Chondrocyte (in vitro differentiated cells): ENCODE measurements at places on chromosomes 6 and 20.

- DNase-seq = no peak
These were observed 67.2 kb downstream of the SSR1 start for GRCh38 chr6:7245668-7246393.

- no peak for DNase-seq
These were observed 51.5 kb downstream of the NUDT3 start for GRCh38 chr6:34340906-34341480.

DNA sequence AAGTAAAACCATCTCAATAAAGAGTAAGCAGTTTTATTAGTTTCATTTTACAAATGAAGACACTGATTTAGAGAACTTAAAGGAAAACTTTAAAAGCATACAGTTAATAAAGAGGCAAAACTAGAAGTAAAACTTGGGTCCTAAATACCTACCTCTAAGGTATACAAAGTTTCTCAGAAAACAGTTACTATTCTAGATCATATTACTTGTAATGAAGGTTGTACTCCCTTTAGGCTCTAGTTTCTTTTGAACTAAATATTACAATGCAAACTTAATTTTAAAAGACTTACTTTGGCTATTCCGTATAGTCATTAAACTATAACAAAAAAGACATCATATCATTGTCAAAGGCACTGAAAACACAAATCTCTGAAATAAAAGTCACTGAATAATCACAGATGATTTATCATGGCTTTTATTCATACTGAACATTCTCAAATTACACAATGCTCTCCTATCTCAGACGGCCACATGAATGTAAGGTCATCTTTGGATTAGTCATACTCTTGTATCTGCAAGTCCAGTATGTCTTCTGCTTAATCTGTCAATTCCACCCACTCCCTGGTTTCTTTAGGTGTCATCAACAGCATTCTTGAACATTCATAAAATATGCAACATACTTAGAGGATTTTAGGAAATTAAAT, 361.6 kb upstream of the RUNX2 start:
- no peak for DNase-seq

DNA sequence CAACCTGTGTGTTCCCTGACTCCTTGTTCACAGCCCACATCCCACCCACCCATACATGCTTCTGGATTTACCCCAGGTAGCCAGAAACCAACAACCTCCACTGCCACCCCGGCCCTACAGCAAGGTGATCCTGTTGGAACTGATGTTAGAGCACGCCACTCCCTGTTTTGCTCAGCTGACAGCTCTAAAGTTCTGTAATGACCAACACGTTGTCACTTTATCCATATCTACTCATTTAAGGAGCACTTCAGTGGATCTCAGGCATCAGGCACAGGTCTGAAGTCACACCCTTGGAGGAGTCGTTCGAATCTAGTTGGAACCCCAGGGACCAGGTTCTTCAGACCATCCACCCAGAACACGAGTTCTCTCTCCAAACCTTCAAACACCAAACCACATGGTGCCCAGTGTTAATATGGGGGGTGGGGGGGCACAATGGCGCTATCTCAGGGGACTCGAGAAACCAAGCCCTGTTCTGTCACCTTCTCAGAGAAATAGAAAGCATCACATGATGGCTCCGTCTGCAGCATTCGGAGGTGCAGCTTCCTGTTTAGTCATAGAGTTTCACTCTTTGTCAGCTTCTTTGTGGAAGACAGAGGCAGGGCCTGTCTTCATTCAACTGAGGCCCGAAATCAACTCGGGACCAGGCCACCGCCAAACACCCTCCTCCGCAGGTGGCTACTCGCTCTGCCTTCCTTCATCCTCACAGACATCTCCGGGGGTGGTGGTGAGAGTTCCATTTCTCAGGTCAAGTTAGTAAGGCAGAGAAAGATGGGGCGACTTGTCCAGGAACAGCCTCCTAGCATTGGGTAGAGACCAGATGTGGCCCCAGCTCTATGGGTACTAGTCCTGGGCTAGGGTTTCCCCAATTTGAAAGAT, 142.2 kb downstream of the NFATC2 start:
- no peak for DNase-seq

- no peak for DNase-seq
These were observed 23.2 kb upstream of the PTCHD4 start for GRCh38 chr6:48134246-48134645.

- no peak for DNase-seq
These were observed 12.9 kb upstream of the TLDC2 start for GRCh38 chr20:36862857-36863668.

GRCh38 chr6:20589266-20589665, 55.0 kb downstream of the CDKAL1 start:
- no peak for DNase-seq

- DNase-seq = no peak
These were observed 233.5 kb upstream of the KHDRBS2 start for GRCh38 chr6:62519574-62519973.

DNA sequence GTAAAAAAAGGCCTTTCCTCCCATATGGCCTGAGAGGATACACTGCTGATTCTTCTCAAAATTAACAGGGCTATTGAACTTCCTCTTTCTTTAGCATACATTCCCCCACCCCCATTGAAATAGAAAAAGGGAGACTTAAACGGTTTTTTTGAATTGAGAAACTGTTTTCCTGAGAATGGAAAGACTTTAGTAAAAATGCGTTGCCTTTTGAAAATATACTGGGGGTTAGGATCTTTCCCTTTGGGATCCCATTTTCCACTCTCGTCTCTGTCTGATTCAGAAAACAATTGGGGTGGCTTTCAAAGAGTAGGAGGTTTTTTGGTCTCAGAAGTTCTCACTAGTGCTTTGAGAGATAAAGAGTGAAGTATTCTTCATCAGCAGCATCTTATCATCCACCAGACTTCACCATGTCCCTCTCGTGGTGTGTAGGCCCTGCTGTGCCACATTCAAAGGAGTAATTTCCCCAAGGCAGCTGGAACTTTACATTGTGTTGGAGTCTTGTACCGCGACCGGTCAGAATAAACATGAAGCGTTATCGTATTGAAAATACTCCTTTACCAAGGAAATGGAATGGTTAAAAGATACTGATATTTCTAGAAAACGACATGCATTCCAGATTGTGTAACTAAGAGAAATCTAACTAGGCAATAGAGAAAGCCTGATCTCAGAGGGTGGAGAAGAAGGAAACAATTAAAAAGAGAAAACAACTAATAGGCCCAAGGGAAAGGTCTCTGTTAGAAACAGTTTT, 10.6 kb downstream of the MYB start:
- no peak for DNase-seq

DNA sequence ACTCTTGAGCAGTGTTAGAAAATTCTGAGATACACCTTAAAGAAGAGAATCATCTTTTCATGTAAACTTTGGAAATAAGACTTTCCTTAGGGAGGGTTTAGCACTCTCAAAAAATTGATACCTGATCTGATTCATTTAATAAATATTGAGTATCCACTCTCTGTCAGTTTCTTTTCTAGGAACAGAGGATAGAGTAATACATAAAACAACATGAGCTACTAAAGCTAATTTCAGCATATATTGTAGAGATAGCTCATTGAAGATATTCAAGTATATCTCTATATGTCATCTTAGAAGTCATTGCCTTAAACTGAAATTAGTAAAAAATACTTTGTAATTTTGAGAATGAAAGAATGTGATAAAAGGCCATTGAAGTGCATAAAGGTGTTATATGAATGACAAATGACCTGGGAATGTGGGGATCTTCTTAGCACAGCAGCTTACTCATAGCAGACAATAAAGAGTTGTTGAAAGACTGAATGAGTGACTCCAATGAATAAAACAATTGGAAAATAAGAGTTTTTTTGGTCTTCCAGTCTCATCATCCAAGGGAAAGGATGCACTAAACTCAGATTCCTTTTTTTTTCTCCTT, 29.2 kb downstream of the RHAG start:
- no peak for DNase-seq

- no peak for DNase-seq
These were observed 17.0 kb downstream of the PRDM1 start for GRCh38 chr6:106102967-106103727.

GRCh38 chr6:119858901-119859300, 509.3 kb upstream of the MAN1A1 start:
- DNase-seq = no peak

DNA sequence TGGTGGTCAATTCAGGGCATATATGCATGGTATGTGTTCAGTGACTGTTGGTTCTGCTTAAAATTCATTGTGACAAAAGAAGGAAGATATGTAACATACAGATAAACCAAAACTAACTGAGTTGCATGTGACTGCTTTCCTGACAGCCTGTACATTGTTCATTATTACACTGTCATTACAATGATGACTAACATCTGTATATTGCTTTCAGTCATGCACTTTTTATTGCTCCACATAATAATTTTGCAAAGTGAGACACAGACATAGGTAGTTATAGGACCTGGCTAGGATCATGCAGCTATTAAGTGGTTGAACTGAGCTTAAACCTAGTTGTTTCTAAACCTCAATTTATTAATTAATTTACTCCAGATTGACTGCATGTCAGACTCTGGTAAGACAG, 703.2 kb downstream of the HDGFL1 start:
- no peak for DNase-seq

- DNase-seq = no peak
These were observed 104.0 kb upstream of the PRSS16 start for GRCh38 chr6:27143474-27144026.

DNA sequence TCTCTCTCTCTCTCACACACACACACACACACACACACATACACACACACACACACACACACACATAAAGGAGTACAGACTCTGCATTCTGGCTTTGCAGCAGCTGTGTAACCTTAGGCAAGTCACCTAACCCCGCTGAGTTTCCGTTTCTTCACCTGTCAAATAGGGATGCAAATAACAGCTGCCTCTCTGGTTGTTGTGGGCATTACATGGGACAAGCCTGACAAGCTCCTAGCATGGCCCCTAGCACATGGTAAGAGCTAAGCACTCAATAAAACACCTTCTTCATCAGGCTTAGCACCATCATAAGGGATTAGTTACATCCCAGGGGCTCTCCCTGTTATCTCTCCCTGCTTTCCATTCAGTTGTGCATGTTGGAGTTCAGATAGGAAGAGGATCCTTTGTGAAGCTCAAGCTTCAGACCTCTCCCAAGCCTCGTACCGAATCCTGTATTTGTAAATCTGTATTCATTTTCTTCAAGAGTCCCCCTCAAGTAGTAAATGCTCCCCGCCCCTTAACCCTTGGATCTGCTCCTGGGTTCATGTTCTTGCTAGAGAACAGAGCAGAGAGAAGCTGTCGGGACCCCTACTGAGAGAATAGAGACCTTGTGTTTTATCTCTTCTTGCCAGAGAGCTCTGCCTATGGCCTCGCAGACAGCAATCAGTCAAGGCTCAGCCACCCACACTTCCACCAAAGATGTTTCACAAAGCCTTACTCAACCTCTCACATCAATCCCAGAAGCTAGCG, 2.2 kb downstream of the SLC13A3 start:
- no peak for DNase-seq
